ENCODE measurements at places on chromosomes 5 and 9. TPM values are rescaled to one million over a fixed set of nuclear protein-coding genes. Genes with fewer than 3 reads are reported as not detected.

GRCh38 chr5:123176224-123176937 is 87.3 kb downstream of the PRDM6 start:
- H3K4me3 ChIP-seq: no peak overlapping the region
- H3K27ac ChIP-seq: no peak overlapping the region
- no peak for DNase-seq
- no peaks in the 10 kb centered on the region for H3K36me3 ChIP-seq
- H3K4me1 ChIP-seq: no peaks in the 10 kb centered on the region
- H3K27me3 ChIP-seq: no peaks in the 10 kb centered on the region

GRCh38 chr5:137504916-137505315 is 5.8 kb upstream of the SPOCK1 start:
- no peak overlapping the region for H3K4me3 ChIP-seq
- no peak for DNase-seq
- peaks cover 21% of the 10 kb centered on the region for H3K27me3 ChIP-seq
- H3K36me3 ChIP-seq: no peaks in the 10 kb centered on the region

DNA sequence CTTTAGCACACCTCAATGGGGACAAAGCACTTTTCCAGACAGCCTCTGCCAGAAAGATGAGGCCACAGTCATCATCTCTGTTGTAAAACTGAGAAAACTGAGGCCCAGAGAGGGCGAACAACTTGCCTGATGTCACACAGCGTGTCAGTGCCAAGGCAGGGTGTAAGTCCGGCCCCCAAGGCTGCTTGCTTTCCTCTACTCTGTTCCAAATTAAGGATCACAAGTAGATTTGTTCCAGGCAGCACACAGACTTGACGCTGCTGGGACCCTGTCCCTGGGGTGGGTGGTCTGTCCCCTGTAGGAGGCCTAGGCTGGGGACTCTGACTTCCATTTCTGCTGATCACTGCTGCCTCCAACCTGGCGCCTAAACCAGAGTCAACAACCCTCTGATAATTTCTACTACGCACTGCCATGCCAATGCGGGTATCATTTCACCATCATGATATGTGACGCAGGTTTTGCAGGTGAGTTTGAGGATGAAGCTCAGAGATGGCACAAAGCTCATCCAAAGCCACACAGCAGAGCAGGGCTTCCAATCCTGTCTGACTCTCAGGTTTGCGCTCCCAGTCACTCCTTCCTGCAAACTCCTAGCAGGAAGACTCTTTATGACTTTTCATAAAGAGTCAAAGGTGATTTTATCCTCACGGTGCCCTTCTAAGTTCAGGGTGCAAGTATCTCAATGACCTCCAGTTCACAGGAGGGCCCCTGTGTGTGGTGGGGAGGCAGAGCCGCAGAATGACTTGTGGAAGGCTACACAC is 13.5 kb upstream of the RALGDS start:
- no peaks in the 10 kb centered on the region for H3K27me3 ChIP-seq
- H3K36me3 ChIP-seq: no peaks in the 10 kb centered on the region
- peak overlapping the region; percentile 80 for H3K27ac ChIP-seq
- H3K4me1 ChIP-seq: peaks cover 30% of the 10 kb centered on the region

- no peaks in the 10 kb centered on the region for H3K27me3 ChIP-seq
- no peaks in the 10 kb centered on the region for H3K4me1 ChIP-seq
- DNase-seq: no peak
- no peaks in the 10 kb centered on the region for H3K36me3 ChIP-seq
- H3K27ac ChIP-seq: no peak overlapping the region
Observed at GRCh38 chr5:84260939-84261338, 123.7 kb downstream of the EDIL3 start.

- no peaks in the 10 kb centered on the region for H3K36me3 ChIP-seq
- no peaks in the 10 kb centered on the region for H3K4me1 ChIP-seq
- H3K4me3 ChIP-seq: no peak overlapping the region
- H3K27ac ChIP-seq: no peak overlapping the region
Observed at GRCh38 chr5:44454002-44454401, 64.8 kb upstream of the FGF10 start.

DNA sequence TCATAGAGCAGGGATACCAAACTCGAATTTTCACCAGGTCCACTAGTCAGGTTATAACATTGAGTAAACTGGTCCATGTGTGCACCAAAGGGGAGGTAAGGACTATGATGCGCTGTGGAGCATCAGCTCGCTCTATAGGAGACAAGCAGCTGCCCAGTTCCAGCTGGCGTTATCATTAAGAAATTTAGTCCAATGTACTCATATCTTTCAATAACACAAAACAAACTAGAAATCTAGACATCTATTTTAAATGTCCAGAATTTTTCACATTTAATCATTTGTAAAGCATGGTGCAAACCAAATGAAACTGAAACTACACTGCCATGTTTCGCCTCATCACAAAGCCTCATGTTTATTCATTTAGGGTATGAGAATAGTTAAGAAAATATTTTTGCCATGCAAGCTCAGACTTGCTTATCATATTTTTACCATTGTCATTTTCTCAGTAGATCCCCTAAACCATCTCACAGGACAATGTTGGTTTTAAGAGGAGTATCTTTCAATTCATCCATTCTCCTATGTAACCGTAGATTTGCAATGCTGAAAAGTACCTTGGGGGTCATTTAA is 50.9 kb downstream of the ZNF474 start:
- no peak overlapping the region for H3K4me3 ChIP-seq
- H3K4me1 ChIP-seq: peaks cover 36% of the 10 kb centered on the region
- H3K27ac ChIP-seq: peak overlapping the region; percentile 84
- DNase-seq: no peak
- H3K36me3 ChIP-seq: no peaks in the 10 kb centered on the region
- H3K27me3 ChIP-seq: no peaks in the 10 kb centered on the region

GRCh38 chr9:91426123-91426745 is 2.6 kb upstream of the NFIL3 start:
- no peaks in the 10 kb centered on the region for H3K27me3 ChIP-seq
- peaks cover 21% of the 10 kb centered on the region for H3K4me1 ChIP-seq
- no peaks in the 10 kb centered on the region for H3K36me3 ChIP-seq
- DNase-seq: peak; percentile 37

- peak overlapping the region; percentile 99 for H3K4me3 ChIP-seq
- H3K4me1 ChIP-seq: peaks cover 18% of the 10 kb centered on the region
- peak overlapping the region; percentile 92 for H3K27ac ChIP-seq
- H3K36me3 ChIP-seq: no peaks in the 10 kb centered on the region
- DNase-seq: peak; percentile 38
Observed at GRCh38 chr5:137752905-137753690, 1.1 kb downstream of the HNRNPA0 start.

DNA sequence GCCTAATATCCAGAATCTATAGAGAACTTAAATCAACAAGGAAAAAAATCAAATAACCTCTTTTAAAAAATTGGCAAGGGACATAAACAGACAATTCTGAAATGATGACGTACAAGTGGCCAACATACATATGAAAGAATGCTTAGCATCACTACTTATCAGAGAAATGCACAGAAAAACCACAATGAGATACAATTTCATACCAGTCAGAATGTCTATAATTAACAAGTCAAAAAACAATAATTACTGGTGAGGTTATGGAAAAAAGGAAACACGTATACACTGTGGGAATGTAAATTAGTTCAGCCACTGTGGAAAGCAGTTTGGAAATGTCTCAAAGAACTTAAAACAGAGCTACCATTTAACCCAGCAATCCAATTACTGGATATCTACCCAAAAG is 1192.0 kb downstream of the CDH12 start:
- DNase-seq: no peak
- H3K27ac ChIP-seq: no peak overlapping the region

DNA sequence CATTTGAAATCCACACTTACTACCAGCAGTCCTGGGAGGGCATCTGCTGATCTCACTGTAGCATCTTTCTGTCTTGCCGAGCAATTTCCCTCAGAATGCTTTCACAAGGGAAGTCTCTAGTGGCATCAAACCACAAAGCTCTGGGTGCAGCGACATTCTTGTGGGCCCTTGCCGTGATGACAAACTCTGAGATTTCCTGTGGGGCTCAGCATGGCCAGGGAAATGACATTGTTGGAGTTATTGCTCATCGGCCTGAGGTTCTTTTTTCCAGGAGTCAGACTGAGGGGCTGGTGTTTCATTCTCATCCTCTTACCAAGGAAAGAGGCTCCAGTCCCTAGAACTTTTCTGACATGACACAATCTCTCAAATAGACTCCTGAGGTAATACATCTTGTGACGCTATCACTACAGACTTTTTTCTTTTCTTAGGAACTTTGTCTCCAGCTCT is 51.4 kb downstream of the PFDN1 start:
- no peak overlapping the region for H3K4me3 ChIP-seq
- DNase-seq: peak; percentile 89
- peaks cover 61% of the 10 kb centered on the region for H3K4me1 ChIP-seq
- H3K36me3 ChIP-seq: no peaks in the 10 kb centered on the region

- no peaks in the 10 kb centered on the region for H3K36me3 ChIP-seq
- no peak overlapping the region for H3K4me3 ChIP-seq
- H3K4me1 ChIP-seq: peaks cover 13% of the 10 kb centered on the region
- no peak overlapping the region for H3K27ac ChIP-seq
- no peaks in the 10 kb centered on the region for H3K27me3 ChIP-seq
Observed at GRCh38 chr5:96961053-96961452, 25.2 kb downstream of the LNPEP start.

GRCh38 chr5:116668390-116668789 is 93.8 kb upstream of the SEMA6A start:
- DNase-seq: no peak
- H3K4me3 ChIP-seq: no peak overlapping the region
- no peak overlapping the region for H3K27ac ChIP-seq
- no peaks in the 10 kb centered on the region for H3K4me1 ChIP-seq
- no peaks in the 10 kb centered on the region for H3K27me3 ChIP-seq
- no peaks in the 10 kb centered on the region for H3K36me3 ChIP-seq

- no peaks in the 10 kb centered on the region for H3K36me3 ChIP-seq
- no peaks in the 10 kb centered on the region for H3K27me3 ChIP-seq
Observed at GRCh38 chr5:144028636-144029035, 141.8 kb downstream of the YIPF5 start.

- no peak overlapping the region for H3K4me3 ChIP-seq
- DNase-seq: no peak
- no peak overlapping the region for H3K27ac ChIP-seq
- no peaks in the 10 kb centered on the region for H3K36me3 ChIP-seq
Observed at GRCh38 chr5:151021746-151022145, 1.4 kb downstream of the GPX3 start.

DNA sequence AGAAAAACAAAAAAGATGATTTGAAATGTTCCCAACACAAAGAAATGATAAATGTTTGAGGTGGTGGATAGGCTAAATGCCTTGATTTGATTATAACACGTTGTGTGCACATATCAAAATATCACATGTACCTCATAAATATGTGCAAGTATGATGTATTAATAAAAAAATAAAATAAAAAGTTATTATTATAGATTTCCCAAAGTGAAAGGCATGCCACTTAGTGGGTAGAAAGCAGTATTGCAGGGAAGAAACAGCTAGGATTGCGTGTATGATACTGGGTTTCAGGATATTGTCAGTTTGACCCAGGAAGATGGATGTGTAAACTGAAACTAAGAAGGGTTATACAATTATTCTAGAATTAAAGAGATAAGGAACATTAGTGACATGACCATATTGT is 3.6 kb upstream of the TMEM38B start:
- H3K27me3 ChIP-seq: peaks cover 21% of the 10 kb centered on the region
- no peak overlapping the region for H3K27ac ChIP-seq
- peaks cover 7% of the 10 kb centered on the region for H3K4me1 ChIP-seq
- no peaks in the 10 kb centered on the region for H3K36me3 ChIP-seq
- DNase-seq: peak; percentile 31

DNA sequence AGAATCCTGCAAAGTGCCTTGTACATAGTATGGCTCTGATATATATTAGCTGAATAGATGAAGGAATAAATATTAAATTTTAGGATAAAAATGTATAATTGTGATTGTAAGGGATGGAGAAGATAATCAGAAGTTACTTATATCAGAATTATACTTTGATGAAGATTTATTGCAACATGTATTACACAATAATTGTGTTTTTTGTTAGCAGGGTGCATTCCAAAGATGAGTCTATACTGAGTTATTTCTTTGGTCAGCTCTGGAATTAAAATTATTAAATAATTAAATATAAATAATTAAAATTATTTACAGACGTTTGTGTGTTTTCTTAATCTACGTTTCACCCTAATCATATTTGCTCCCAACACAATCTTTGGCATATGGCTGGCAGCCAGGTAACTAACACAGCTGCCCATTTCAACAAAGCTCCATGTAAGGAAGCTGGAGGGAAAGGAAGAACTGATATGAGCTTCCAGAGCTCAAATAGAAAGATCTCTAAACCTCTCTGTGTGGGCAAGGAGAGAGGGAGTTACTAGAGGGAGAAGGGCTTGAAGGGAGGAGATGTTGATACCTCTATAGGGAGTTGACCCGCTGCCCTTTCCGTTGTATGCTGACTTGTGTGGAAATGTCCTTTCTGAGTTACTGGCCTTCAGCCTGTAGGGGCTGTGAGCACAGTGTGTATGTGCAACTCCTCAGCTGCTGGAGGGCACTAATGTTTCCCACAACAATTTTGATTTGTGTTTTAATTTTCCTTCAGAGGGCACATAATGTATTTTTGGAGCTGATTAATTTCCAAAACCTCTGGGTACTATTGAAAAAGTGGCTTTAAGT is 403.4 kb downstream of the MAN2A1 start:
- no peak overlapping the region for H3K4me3 ChIP-seq
- H3K27ac ChIP-seq: no peak overlapping the region
- no peaks in the 10 kb centered on the region for H3K27me3 ChIP-seq
- DNase-seq: no peak
- no peaks in the 10 kb centered on the region for H3K4me1 ChIP-seq

DNA sequence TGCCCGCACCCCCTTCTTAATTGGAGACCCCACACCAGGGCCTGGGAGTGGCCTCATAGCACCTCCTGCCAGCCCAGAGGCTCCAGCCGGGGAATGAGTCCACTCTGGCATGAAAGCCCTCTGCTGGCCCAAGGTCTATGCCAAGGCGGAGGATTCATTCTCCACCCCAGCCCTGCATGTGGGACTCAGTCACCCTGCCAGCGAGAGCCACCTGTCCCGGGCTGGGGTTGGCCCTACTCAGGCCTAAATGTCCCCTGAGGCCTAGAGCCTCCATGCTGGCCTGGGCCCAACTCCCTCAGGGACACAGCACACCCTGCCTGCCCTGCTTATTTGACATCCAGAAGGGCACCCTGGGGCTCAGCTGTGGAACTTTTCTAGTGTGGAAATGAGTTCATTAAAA is 1.0 kb upstream of the RAPGEF1 start:
- peaks cover 24% of the 10 kb centered on the region for H3K4me1 ChIP-seq
- no peaks in the 10 kb centered on the region for H3K27me3 ChIP-seq
- H3K36me3 ChIP-seq: no peaks in the 10 kb centered on the region

- H3K27me3 ChIP-seq: no peaks in the 10 kb centered on the region
- H3K36me3 ChIP-seq: no peaks in the 10 kb centered on the region
- H3K4me3 ChIP-seq: no peak overlapping the region
- H3K27ac ChIP-seq: no peak overlapping the region
- H3K4me1 ChIP-seq: no peaks in the 10 kb centered on the region
Observed at GRCh38 chr5:108672639-108673038, 75.1 kb upstream of the FER start.

Gene SLC34A1
- total RNA-seq: not detected

Gene LMAN2
- 151 TPM for total RNA-seq

Gene PCDHGA8
- total RNA-seq: 0.95 TPM

Gene MAMDC2
- total RNA-seq: 0.85 TPM

Gene POLR3G
- total RNA-seq: 15.0 TPM

Gene SAP30L
- total RNA-seq: 37.8 TPM

Gene ASPN
- total RNA-seq: not detected

Gene LCN9
- total RNA-seq: not detected

Gene CNTNAP3
- 19.4 TPM for total RNA-seq

Gene FOXD4
- total RNA-seq: 0.42 TPM

Gene SH2D3C
- total RNA-seq: 95.0 TPM

Gene NUTM2F
- not detected for total RNA-seq

Gene PCDHB14
- total RNA-seq: 0.55 TPM

Measured in endothelial cell of umbilical vein (primary cell).